ENCODE measurements at places on chromosomes 4 and X.

DNA sequence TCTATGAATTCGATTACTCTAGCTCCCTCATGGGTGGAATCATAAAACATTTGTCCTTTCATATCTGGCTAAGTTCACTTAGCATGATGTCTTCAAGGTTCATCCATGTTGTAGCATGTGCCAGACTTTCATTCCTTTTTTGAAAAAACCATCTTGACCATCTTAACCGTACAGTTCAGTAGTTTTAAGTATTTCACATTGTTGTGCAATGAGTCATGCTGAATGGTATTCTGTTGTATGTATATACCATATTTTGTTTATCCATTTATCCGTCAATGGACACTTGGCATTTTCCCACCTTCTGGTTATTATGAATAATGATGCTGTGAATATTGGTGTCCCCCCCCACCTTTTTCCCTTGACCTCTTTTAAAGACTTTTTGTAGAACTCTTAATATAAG lies 72.4 kb upstream of the TLR2 start:
- DNase-seq, result no peak

DNA sequence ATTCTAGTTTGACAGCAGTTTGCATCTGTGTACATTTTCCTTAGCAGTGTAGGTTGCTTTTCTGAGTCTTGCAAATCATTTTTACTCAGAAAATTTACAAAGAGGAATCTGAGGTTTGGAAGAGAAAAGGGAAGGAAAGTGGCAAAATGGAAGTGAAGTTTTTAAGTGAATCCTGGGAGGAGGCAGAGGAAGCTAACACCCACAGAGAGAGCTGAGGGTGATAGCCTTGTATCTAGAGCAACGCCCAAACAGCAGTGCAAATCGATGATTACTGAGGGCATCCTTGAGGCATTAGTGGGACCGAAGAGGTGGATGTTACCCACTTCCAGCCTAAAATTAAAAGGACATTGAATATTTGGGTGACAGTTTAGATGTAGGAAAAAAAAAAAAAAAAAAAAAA lies 31.8 kb downstream of the KLF3 start:
- DNase-seq, result no peak

GRCh38 chrX:32520789-32521188 lies 690.6 kb downstream of the DMD start:
- DNase-seq, result no peak

GRCh38 chr4:137627739-137628460 lies 95.6 kb upstream of the PCDH18 start:
- DNase-seq, result no peak

DNA sequence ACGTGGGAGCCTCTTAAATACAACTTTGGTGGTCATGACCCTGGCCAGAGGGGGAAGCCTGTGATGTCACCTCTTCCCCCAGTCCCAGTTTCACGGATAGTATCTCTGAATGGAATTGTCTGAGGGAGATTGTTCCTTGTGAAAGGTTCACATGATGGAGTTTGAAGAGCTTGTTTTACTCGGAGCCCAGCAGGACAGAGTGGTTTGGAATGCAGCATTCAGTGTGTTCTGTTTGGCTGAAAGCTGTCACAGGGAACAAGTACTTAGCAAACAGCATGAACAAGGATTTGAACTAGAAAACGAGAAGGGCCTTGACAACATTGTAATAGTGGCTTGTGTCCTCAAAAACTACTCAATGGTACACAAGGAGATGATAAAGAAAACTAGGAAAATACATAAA lies 133.9 kb upstream of the CXorf66 start:
- DNase-seq, result peak; percentile 51

- DNase-seq, result no peak
Observed at GRCh38 chrX:46465203-46465602, 80.0 kb downstream of the ZNF674 start.

- DNase-seq, result no peak
Observed at GRCh38 chrX:153342762-153343558, 9.0 kb downstream of the ZNF275 start.

GRCh38 chr4:30028826-30029225 lies 691.3 kb upstream of the PCDH7 start:
- DNase-seq, result no peak

GRCh38 chr4:53777244-53777984 lies 186.1 kb upstream of the LNX1 start:
- DNase-seq, result no peak

GRCh38 chr4:174066611-174067205 lies 216.8 kb downstream of the FBXO8 start:
- no peak for DNase-seq

GRCh38 chr4:171812333-171812664 lies 905 bp upstream of the GALNTL6 start:
- no peak for DNase-seq

GRCh38 chr4:185424905-185425646 lies 688 bp downstream of the UFSP2 start:
- no peak for DNase-seq

DNA sequence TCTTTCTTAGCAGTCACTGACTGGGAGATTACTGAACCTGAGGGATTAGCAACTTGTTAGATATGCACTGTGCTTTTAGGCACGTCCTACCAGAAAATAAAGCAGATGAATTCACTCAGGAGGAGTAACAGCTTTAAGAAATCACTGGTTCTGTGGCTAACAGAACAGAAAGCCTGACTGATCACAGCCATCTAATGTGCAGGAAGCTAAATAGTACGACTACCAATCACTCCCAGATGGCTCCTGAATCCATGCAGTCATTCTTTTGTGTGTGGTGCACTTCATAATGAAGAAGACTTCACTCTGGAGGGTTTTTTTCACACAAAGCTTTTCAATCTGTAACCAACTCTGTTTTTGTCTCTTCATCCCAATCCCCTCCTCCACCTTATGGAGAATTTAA lies 305.3 kb upstream of the INTU start:
- DNase-seq, result no peak

DNA sequence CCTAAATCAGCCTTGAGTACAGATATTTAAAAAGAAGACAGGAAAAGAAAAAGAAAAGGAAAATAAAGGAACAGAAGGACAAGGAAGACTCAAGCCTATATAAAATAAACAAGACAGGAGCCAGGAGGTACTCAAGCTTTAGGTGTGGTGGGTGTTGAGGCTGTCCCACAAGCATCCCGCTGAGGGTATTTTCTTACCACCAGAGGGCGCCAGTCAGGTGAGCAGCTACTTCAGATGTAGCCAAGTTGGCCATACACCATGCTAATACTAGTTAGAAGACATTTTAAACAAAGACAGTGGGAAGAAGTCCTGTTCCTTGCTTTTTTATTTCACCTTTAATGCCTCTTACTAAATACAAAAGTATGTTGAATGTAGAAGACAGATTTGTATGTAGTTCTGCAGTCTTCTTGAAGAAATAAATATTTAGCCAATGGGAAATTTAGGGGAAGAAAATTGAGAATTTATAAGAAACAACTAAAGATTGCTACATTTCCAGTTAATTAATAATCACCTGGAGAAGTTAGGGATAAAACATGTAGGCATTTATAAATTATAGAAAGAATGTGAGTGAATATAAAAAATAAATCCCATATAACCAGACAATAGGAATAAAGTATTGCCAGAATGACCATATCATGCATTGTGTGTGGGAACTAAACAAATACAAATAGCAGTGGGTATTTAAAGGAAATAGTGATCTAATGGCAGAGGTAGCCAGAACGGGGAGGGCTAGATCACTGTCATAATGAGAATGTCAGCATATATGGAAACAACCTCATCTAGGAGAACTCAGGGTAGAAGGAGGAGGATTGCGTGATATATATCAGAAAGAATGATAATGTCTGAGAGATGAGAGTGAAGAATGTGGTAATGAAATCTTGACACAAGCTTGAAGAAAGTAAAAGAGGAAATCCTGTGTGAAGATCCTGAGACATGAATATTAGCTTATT lies 71.0 kb downstream of the MTHFD2L start:
- DNase-seq, result peak; percentile 88

DNA sequence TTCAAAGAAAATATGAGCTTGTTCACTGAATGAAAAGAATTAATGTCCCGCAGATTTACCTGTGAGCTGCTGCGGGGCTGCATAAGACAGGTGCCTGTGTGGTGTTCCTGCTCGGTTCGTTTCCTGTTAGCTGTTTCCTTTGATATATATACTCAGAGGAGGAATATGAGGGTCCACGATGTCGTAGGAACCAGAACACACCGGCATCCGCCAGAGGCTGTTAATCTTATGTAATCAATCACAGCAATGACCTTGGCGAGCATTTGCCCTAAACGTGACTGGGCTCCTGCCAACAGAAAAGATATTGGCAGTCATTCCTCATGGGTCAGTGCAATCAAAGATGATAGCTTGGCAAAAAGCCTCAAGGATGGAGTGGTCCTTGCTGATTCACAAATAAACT lies 260.1 kb downstream of the EVC2 start:
- no peak for DNase-seq

DNA sequence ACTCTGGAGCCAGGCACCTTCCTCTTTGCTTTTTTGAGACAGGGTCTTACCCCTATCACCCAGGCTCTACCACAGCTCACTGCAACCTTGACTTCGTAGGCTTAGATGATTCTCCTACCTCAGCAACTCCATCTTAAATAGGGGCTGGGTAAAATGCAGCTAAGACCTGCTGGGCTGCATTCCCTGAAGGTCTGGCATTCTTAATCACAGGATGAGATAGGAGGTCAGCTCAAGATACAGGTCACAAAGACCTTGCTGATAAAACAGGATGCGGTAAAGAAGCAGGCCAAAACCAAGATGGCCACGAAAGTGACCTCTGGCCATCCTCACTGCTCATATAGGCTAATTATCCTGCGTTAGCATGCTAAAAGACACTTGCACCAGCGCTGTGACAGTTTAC lies 770.8 kb upstream of the PRKX start:
- peak; percentile 81 for DNase-seq

GRCh38 chr4:17665346-17665745 lies 50.9 kb downstream of the MED28 start:
- no peak for DNase-seq

DNA sequence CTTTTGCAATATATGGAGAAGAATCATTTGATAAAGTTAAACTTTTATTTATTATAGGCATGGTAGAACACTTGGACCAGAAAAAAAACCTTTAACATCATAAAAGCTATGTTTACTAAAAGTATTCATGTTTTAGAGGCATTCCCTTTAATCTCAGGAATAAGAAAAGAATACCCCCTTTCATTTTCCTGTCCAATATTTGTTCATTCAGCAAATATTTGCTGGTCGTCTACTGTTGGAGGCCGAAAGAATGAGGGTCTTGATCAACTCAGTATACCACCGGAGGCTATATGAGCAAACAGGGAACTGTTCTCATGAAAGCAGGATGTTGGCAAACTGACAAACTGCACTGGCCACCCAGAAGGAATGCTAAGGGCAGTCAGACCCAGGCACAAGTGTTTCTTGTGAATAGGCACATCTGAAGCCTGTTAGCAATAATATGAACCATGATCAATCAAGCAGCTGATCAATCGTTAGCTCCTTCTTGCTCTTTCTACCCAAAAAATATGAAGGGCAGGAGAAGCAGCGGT lies 480.8 kb upstream of the FAT1 start:
- no peak for DNase-seq

DNA sequence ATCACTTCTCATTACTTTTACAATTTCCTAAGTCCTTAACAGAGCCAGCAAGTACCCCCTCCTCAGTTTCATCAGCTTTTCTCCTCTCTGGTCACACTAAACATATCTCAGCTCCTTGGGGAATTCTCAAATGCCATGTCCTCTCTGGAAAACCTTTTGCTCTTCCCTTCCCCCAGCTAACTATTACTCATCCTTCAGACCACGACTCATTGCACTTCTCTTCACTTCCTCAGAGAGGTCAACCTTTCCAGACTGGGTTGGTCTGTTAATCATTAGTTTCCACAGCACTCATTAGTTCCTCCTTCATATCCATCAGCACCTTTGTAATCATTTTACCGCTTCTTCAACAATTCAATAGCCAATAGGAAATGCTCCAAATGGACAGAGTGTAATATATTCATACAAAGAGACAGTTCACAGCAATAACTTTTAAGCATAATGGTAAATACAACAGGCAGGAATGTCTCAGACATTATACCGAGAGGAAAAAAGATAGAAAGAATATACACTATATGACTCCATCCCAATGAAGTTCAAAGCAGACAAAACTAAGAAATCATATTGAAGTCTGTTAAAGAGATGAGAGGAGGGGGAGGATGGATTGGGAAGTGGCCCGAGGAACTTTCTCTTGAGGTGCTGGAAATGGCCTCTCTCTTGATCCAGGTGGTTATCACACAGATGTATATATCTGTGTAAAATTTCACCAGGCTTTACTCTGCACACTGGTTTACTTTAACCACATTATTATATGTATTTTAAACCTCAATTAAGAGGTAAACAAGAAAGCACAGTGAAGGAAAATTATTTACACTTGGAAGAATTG lies 39.6 kb downstream of the DDX60L start:
- no peak for DNase-seq

- no peak for DNase-seq
Observed at GRCh38 chrX:54172455-54172854, 10.6 kb downstream of the FAM120C start.

- DNase-seq, result no peak
Observed at GRCh38 chr4:155400893-155401292, 24.1 kb upstream of the MAP9 start.

- DNase-seq, result no peak
Observed at GRCh38 chr4:8391071-8391470, 49.5 kb downstream of the ACOX3 start.

DNA sequence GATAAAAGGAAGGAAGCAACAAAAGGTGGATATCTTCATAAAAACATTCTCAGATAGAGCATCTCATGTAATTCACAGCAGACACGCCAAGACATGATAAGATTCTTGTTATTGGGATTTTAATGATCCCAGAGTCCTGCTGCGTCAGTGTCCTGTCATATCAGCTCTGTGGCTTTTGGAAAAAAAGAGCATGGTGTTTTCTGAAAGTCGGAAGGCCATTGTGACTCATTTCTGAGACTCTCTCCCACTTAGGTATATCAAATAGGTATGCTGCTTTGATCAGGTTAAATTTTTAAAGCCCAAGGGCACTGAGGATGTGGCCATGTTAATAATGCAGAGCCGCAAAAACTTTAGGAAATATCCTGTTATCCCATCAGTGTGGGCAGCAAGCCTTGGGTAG lies 481.0 kb downstream of the KCNIP4 start:
- no peak for DNase-seq

DNA sequence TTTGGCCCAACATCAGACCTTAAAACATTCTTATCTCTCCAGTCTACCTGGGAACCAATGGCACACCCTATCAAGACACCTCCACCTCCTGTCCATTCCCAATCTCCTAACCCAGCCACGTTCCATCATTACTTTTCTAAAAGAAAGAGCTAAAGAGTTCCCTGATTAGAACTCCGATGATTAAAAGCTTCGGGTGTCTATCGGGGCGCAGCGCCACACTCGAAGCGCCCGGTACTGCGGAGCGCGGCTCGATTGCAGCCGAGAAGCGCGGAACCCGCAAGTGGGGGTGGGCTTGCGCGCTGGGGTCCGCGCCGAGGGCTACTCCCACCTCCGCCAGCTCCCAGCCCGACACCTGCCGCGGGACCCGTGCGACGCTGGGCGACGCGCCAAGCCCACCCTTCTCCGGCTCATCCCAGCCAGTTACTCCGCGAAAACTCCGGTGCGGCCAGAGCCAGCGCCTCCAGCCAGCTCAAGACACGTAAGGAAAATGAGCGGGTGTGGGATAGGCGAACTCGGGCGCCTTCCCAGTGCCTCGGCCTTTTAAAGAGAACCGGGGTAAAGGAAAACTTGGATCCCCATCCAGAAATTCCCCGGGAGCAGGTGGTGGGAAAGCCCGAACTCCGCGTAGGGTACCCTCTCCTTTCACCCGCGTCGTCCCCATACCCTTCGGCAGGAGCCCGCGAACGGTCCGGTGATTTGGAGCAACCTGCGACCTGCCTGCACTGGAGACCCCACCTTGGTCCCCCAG lies 593 bp downstream of the NPY1R start:
- DNase-seq, result peak; percentile 46

GRCh38 chr4:112751447-112751846 lies 114.5 kb downstream of the LARP7 start:
- peak; percentile 53 for DNase-seq
